ENCODE measurements at places on chromosomes 3 and 15.

DNA sequence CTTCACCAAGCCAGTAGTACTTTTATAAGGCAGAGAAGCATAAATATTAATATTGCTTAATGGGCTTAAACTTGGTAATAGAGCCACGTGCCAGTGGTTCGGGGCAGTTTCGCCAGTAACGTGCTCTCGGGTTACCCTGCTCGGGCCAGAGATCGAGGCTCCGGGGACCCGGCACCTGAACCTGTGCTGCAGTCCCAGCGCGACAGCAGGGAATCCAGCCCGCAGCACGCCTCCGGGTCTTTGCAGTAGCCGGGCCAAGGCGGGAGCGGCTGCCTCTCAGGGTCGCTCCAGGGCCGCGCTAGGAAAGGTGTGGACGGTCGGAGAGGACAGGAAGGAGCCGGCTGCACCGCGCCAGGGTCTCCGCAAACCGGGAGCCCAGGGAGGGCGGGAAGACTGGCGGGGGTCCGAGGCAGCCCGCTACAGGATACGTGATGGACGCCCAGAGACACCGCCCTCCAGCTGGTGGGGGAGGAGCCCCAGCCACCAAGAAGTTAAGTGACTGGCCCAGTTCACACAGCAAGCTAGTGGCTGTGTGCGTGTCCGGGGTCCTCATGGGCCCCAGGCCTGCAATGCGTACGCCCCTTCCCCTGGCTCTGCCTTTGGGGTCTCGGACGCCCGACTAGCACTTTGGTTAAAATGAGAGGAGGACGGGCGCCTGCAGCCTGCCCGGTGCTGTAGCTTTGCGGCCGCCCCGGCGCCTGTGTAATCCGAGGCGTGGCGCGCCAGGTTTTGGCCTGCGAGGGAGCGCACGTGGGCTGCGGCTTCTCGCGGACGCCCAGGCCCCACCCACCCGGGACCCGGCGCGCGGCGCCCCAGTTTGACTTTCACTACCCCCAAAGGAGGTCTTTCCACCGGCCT is 1.2 kb upstream of the PDE8A start:
- peak; percentile 68 for DNase-seq

GRCh38 chr15:28274635-28275034 is 47.3 kb downstream of the HERC2 start:
- no peak for DNase-seq

- DNase-seq, result no peak
Observed at GRCh38 chr15:60363903-60364611, 33.7 kb downstream of the ANXA2 start.

- no peak for DNase-seq
Observed at GRCh38 chr3:41041899-41042298, 157.4 kb upstream of the CTNNB1 start.

- DNase-seq, result no peak
Observed at GRCh38 chr3:152256851-152257562, 11.7 kb upstream of the MBNL1 start.

DNA sequence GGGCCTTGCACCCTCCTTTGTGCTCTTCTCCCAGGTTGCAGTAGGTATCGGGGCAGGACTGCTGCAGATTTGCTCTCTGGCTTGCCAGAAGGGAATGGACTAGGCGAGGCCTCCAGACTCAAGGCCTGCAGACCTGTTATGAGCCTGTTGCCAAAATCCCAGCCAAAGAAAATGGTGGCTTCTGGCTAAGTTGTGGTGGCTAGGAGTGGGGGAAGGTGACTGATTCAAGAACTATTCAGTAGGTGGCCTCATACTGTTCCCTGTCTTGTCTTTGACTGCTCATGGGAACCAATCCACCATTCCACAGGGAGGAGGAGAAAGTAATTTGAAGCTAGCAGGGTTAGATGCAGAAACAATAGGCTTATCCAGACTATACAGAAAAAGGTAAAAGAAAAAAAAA is 380.4 kb upstream of the PROK2 start:
- DNase-seq, result no peak

DNA sequence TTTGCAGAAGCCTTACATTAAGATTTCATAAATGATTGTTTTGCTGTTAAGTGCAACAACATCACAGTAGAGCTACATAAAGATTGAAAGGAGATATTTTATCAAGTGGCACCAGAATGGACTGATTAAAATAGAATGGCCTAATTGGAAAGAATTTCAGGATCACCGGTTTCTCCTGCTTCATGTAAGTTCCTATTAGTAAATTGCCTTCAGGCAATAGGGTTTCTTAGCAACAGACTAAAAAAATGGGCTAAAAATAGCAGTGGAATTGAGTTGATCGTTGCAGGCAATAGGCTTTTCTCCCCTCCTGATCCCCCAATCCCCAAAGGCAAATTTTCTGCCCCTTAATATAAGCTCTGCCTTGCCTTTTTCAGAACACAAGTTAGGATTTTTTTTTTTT is 917 bp downstream of the LNP1 start:
- peak; percentile 44 for DNase-seq

DNA sequence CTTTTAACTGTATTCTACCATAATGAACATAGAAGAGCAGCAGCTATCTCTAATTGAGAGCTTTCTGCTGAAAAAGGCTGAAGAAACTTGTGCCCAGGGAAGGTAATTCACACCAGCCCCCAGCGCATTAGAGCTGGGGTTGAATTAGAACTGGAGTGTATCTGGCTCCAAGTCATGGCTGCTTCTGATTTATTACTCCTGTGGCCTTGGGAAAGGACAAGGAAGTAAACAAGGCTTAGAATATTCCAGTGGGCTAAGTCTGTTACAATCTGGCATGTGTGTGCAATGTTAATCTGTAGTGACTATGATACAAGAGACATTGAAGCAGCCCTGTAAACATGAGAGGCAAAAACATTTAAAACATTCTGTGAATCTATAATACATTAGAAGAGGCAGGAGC is 18.1 kb downstream of the CPA3 start:
- no peak for DNase-seq

DNA sequence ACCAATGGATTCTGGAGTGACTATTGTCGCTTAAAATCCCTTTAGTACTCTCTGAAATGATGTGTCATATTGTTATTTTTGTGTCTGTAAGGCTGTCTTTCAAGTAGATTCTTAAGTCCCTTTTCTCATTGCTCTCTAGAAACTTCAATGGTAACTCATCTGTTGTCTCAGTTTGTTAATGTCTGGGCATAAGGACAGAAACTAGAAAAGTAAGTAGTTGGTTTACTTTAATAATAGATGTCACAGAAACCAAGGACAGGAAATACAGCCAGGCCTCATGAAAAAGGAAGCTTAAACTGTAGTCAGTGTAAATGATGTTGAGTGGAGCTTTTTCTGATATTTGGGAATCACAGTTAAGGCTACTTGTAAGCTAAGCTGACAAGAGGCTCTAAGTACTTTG is 730.2 kb upstream of the DPPA4 start:
- no peak for DNase-seq

DNA sequence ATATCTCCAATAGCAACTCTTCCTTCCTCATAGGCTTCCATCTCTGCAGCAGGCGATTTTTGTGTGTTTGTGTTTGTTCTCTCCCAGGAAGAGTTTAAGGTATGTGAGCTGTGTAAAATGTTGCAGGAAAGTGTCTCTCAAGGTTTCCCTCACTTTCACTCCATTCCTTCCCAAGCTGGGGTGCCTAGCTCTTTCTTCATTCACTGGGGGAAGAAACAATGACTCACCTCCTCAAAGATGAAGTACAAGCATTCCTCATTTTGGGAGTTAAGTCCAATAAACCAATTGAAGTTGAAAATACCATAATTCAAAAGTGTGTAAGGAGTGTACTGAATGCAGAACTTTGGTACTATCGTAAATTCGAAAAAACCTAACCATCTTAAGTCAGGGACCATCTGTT is 422.7 kb upstream of the CFAP20DC start:
- no peak for DNase-seq

- DNase-seq, result no peak
Observed at GRCh38 chr3:151900884-151901643, 27.6 kb downstream of the SUCNR1 start.

DNA sequence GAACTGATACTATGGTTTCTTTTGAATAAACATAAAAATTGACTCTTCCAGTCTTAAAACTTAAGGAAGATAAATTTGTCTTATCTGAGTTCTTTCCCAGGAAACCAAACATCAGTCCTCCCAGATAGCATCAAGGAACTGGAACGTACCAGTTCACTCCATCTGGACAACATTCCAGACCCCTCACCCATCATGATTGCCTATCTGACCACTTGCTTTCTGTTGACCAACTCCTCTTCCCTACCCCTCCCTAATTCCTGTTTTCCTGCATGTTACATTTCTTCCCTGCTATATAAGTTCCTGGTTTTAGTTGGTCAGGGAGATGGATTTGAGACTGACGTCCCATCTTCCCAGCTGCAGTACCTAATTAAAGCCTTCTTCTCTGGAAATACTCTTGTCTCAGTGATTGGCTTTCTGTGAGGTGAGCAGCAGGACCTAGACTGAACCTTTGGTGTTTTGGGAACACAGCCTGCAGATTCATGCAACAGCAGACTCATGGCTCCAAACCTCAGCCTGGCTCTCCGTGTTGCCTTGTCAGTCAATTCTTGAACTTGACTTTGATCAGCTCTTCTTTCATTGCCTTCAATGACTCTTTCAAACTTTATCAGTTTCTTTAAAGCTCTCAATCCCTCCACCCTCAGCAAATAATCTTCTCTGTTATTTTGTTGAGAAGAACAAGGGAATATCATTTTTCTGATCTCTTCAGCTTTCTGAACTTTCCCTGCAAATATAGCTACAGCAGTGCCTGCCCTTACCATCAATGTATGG is 123.6 kb downstream of the RPL22L1 start:
- no peak for DNase-seq

DNA sequence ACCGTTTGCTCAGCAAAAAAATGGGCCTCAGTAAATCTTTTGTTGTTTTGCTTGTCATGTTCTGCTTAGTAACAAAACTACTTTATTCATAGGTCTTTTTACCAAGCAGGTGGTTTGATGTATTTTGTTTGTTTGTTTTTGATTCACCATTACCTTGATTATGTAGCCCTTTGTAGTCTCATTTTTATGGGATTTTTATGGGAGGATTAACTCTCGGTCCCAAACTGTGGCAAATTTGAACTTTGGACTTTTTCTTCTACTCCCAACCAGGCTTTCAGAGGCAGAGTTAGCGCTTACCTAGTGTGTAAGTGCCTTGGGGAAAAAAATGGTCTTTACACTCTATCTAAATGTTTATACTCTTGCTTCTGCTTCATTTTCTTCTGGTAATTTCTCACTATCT is 276.7 kb upstream of the POU1F1 start:
- no peak for DNase-seq

Measured in large intestine (tissue), 12 donors.